Renal cortex interstitium (tissue), 15 donors: ENCODE measurements at places on chromosomes 6 and 20.

- DNase-seq: no peak
Observed at GRCh38 chr6:124993327-124993726, 31.1 kb downstream of the RNF217 start.

DNA sequence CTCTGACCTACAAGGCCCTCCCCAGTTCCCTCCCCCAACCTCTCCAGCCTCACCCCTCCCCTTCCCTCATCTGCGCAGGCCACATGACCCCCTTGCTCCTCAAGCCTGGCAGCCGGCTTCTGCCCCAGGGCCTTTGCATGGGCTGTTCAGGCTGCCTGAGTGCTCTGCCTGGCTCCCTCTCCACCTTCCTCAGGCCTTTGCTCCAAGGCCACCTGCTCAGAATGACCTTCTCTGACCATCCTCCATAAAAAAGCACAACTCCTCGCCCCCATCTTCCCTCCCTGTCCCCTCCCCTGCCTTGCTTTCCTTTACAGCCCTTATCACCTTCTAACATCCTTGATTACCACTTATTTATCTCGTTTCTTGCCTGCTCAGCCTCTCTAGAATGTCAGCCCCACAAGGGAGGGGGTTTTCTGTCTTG is 38.7 kb downstream of the SPDEF start:
- DNase-seq: no peak

DNA sequence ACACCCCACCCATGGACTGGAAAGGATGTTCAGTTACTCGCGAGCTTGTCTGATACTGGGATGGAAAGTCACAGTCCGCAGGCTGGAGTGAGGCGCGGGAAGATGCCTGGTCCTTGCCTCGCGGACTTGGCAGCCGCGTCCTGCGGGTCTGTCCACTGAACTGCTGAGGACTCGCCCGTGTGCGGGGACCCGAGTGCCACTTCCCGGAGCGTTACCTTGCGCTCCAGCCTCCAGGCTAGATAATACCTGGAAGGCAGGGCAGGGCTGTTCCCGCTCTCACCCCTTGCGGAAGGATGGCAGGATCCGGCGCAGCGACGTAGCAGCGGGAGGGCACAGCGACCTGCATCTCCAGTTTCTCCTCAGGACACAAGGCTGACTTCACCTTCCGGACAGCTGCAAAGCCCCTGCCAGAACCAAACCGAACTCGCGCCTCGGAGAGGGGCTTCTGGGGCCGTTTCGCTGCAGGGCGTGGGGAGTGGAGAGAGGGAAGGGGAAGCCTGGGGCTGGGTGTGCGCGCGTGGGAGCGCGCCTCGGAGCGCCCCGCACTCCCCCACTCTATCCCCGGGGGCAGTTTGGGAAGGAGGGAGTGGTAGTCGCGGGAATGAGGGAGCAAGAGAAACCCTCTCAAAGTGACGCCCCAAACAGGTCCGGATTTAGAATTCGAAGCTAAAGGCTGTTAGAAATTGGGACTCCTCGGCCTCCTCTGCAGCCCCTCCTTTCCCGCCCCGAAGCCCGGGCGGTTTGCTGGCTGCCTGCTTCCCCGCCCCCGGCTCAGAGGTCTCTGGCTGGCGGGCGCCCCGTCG is at the start of gene KCNQ5:
KCNQ5 (plus strand) TSS at position 774 of the 803 bp plus-strand sequence.
- no peak for DNase-seq

DNA sequence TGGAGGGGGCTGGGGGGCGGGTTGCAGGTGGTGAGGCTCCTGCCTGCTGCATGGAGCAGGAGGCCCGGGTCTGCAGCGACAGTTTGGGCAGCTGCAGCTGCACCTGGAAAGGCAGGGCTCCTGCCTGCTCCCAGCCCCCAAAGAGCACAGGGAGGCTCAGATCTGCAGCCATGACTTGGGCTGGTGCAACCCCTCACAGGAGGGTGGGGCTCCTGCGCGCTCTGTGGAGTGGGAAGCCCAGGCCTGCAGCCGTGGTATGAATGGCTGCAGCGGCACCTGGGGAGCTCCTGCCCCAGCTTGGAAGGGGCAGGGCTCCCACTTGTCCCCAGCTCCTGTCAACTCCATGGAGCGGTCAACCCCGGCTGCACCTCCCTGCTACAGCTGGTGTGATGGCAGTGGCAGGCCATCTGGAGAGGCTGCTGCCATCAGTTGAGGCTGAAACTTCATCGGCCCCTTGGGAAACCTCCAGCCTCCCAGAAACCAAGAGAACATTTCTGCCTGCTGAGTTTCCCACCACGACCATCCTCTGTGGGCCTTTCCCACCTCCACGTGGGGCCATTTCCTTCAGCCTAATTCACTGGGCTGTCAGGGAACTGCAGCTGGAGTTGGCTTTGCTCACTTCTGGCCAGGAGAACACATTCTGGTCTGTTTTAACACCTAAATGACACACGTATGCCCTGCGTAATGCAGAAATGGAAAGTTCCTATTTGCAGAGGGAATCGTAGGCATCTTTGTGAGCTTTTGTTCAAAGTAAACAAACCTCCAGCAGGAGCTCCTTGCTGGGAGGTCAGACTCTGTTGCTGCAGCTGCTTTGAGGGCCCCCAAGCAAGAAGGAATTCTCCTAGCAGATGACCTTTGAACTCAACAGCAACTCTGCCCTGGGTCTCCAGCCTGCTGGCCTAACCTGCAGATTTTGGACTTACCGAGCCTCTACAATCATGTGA is 429.0 kb downstream of the PREX1 start:
- DNase-seq: no peak

DNA sequence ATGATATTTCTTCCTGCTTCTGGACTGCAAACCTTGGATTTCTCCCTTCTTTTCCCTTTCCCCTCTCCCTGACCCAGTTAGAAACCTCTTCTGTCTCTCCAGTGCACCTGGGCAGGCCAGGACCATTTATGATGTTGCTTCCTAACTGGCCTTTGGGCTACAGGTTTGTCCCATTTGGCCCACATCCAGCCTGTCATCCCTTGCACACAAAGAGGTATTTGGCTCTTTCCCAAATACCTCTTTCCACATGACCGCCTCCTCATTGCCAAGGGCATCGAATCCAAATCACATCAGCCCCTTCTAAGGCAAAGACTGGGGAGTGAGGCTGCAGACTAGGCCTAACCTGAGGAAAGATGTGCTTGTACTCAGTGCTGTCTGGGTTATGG is 13.6 kb downstream of the FGD2 start:
- no peak for DNase-seq

DNA sequence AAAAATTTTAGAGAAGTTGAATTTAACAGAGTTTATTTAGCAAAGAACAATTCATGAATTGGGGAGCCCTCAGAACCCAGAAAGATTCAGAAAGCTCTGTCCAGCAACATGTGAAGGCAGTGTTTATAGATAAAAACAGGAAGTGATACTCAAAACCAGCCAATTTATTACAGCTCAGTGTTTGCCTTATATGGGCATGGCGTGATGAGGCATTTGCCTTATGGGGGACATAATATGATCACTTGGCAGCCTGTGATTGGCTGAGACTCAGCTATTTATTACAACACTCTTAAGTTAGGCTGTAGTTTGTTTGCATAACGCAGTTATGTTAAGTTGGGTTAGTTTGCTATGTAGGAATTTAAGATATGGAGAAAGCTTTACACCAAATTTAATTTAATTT is 11.5 kb downstream of the HLA-DPA1 start:
- no peak for DNase-seq

DNA sequence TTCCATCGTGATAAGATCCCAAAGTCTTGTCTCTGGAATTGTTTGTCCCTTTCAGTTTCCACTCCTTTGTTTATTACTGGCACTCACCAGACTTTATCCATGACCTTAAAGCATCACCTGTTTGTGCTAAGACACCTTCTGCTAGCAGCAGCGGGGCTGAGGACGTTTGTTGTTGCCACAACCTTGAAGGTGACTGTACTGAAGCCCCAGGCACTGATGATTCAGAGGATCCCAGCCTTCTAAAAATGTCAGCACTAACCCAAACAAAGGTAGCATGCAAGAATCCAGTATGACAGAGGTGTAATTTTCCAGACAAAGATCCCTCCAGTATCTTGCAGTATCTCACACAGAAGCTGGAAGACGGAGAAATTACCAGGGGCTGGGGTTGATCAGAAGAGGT is 28.9 kb upstream of the SMIM8 start:
- no peak for DNase-seq

- no peak for DNase-seq
Observed at GRCh38 chr6:163252061-163252591, 162.4 kb upstream of the QKI start.

- no peak for DNase-seq
Observed at GRCh38 chr20:45940053-45940452, 5.6 kb downstream of the PCIF1 start.

GRCh38 chr20:6265204-6265904 is 142.5 kb upstream of the FERMT1 start:
- DNase-seq: peak; percentile 46

DNA sequence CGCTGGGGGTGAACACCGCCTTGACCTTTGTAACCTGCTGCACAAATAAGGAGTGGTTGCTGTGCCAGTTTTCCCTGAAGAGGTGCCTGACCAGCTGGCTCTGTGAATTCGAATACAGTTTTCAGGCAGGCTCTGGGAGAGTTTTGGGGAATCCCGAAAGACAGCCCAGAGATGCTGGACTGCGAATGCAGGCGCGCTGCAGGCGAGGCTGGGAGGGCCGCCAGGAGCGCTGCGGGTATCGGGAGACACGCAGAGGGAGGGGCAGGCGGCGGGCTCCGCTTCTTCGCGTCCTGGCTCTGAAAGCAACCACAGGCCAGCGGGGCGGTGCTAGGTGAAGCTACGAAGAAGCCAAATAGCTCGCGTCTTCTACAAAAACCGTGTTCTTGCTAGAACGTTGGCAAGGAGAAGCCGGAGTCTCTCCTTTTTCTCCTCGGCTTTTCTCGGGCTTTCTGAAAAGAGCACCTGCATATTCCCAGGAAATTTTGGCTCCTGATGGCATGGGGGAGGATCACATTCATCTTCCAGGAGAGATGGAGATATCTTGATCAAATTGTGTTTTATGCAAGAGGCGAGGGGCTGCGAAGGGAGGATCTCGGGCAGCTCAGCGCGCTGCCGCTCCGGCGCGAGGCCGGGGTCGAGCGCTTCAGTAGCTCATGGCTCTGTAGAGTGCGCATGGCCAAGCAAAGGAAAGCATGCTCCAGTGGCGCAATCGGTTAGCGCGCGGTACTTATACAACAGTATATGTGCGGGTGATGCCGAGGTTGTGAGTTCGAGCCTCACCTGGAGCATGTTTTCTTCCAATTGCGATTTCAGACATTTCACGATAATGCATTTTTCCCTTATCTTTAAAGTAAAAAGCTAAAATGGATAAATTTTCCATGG is 158.1 kb upstream of the ZNF184 start:
- DNase-seq: no peak

- DNase-seq: no peak
Observed at GRCh38 chr6:142294679-142295078, 7.1 kb upstream of the ADGRG6 start.

- DNase-seq: no peak
Observed at GRCh38 chr6:64252256-64252655, 616.7 kb downstream of the PHF3 start.

DNA sequence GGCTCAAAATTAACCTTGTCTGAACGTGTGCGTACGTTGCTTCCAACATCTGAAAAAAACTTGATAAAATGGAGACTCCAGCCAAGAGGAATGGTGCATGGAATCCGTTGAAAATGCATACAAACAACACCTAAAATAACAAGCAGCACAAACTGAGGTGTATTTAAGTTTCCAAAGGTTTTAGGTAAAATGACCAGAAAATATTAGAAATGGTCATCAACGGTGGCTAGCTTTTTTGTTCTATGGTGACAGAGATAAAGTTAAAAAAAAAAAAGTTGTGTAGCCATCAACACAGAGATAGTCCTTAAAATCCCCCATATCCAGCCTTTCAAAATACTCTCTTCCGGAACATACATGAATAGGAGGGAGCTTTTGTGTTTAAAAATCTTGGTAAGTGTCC is 651 bp upstream of the TFAP2B start:
- no peak for DNase-seq
